ENCODE measurements at places on chromosomes 1 and 21. TPM values are rescaled to one million over a fixed set of nuclear protein-coding genes. Genes with fewer than 3 reads are reported as not detected.

CLIC6 gene
- total RNA-seq: under 0.01 TPM

KIAA0040 gene
- 3.9 TPM for total RNA-seq

STIL gene
- 22.2 TPM for total RNA-seq

CRYAA gene
- total RNA-seq: not detected

OR10J1 gene
- not detected for total RNA-seq

LRRC41 gene
- total RNA-seq: 102 TPM

FOXO6 gene
- 3.8 TPM for total RNA-seq

TESK2 gene
- total RNA-seq: 1.6 TPM

NIBAN1 gene
- total RNA-seq: 38.4 TPM

TCP10L gene
- under 0.01 TPM for total RNA-seq

BATF3 gene
- 1.8 TPM for total RNA-seq

CYP4X1 gene
- total RNA-seq: 1.4 TPM
